Epithelial cell of proximal tubule (primary cell): ENCODE measurements at places on chromosomes 5 and 9. TPM values are rescaled to one million over a fixed set of nuclear protein-coding genes. Genes with fewer than 3 reads are reported as not detected.
A peak's percentile ranks its signal among the peaks of the same experiment; 100 is the strongest.

- DNase-seq = no peak
Measured at GRCh38 chr5:36624277-36624676, 17.9 kb downstream of the SLC1A3 start.

The ZFP37 gene
- total RNA-seq = 0.58 and 0.94 TPM in 2 replicates

The SLC6A19 gene
- total RNA-seq = not detected in 2 replicates

GRCh38 chr5:179269781-179270543, 75.3 kb downstream of the ADAMTS2 start:
- no peak for DNase-seq

- no peak for DNase-seq
Measured at GRCh38 chr5:16178745-16179372, 732 bp downstream of the MARCHF11 start.

DNA sequence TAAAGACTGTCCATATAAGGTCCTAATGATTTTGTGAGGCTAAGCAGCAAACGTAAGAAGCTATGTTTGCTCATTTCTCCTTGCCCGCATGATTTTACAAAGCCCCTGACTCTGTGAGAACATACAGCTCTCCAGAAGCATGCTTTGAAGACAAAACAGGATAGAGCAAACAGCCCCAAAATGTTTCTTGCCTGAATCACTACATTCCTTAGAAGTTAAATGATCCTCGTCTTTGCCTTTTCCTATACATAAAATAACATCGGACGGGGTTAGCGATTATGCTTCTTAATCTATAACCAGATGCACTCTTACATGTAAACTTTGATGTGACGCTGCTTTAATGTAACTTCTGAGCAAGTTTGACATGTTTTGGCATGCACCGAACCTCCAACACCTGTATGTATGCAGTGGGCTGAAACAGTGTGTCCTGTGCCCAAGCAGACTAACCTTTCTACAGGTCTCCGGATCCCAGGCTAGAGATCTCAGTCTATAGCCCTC, 353.7 kb downstream of the CETN3 start:
- no peak for DNase-seq

- no peak for DNase-seq
Measured at GRCh38 chr5:110019119-110019518, 329.4 kb downstream of the MAN2A1 start.

DNA sequence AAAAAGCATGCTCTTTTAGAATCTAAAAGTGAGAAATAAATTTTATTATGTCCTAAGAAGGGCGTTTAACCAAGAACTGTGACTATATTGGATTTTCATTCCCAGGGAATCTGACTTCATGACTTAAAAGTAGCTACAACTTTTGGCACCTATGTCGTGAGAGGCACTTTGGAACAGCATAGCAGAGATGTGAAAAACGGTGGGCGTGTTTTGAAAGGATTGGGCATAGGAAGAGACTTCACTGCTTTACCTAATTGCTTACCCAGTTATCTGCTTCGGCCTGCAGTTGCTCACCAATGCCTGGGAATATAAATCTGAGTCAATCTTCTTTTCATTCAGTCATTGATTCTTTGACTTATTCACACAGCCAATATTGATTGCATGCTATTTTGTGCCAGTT, 363.4 kb downstream of the DNAH5 start:
- DNase-seq = no peak

The FGF18 gene
- total RNA-seq = not detected in 2 replicates

DNA sequence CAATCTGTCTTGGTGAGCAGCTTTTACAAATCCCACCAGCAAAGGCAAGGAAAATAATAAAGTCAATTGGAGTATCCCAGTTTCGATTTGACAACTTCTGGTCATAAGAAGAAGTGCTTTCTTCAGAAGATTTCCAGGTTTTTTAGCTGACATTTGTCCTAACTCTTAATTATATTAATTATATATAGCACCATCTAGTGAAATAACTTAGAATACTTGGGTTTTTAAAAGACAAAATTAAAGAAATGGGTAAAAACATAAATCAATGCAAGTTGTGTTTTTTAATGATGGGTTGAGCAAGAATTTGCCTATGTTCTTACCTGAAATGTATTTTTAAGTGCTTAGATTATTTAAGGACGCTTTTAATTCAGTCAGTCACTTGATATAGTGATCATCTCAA, 421.8 kb downstream of the ACTL7B start:
- DNase-seq = no peak

The QRFP gene
- total RNA-seq = not detected in 2 replicates

GRCh38 chr9:21690561-21690960, 111.9 kb upstream of the MTAP start:
- no peak for DNase-seq

The HAVCR1 gene
- total RNA-seq = 11.4 and 25.8 TPM in 2 replicates

- DNase-seq = peak; percentile 74
Measured at GRCh38 chr5:144484124-144484897, 313.6 kb downstream of the KCTD16 start.

The SLC25A2 gene
- 0.29 TPM in 1 of 2 replicates, not detected in the other for total RNA-seq

The C5orf34 gene
- total RNA-seq = 3.6 and 6.9 TPM in 2 replicates

The NTRK2 gene
- total RNA-seq = 0.14 and 0.46 TPM in 2 replicates

DNA sequence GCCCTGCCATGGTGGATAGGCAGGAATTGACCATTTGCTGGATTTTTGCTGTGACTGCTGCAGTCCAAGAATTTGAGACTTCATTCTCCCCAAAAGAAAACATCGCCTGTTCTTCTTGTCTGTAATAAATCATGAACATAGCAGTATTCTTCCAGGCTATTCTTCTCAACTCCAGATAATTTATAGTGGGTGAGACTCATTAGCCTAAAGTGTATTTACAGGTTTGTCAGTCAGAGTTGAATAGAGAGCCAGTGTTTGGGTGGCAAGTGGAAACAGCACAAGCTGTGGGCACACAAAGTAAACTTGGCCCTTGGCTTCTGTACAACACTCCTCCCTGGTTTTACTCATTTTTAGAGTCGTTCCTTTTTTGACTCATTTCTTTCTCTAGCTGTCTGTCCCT, 128.2 kb upstream of the VCAN start:
- DNase-seq = no peak

DNA sequence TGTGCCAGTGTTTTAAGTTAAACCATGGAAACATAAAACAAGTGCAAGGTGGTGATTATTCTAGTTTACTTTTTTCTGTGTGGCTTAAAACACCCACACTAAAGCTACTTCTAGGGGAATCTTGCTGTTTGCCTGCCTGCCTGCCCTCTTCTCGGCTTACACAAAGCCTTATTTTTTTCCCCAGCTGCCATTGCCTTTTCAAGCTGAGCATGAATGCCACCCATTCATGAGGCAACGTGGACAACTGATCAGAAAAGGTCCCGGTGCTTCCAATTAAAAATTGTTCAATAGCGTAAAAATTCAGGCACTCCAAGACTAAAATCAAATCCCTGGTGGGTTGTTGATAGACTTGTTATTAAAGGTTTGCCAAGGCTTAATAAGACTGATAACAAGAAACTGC, 401.4 kb downstream of the TMEM161B start:
- no peak for DNase-seq

The NMUR2 gene
- total RNA-seq = 0.22 TPM in 1 of 2 replicates, not detected in the other

The PCDHA11 gene
- not detected in 2 replicates for total RNA-seq

- peak; percentile 60 for DNase-seq
Measured at GRCh38 chr5:133245191-133246052, 193.6 kb downstream of the HSPA4 start.

- DNase-seq = no peak
Measured at GRCh38 chr9:83070261-83070660, 7.3 kb upstream of the RASEF start.

GRCh38 chr9:85223506-85224125, 518.1 kb downstream of the AGTPBP1 start:
- DNase-seq = no peak

GRCh38 chr5:68021227-68021626, 194.3 kb upstream of the PIK3R1 start:
- no peak for DNase-seq

DNA sequence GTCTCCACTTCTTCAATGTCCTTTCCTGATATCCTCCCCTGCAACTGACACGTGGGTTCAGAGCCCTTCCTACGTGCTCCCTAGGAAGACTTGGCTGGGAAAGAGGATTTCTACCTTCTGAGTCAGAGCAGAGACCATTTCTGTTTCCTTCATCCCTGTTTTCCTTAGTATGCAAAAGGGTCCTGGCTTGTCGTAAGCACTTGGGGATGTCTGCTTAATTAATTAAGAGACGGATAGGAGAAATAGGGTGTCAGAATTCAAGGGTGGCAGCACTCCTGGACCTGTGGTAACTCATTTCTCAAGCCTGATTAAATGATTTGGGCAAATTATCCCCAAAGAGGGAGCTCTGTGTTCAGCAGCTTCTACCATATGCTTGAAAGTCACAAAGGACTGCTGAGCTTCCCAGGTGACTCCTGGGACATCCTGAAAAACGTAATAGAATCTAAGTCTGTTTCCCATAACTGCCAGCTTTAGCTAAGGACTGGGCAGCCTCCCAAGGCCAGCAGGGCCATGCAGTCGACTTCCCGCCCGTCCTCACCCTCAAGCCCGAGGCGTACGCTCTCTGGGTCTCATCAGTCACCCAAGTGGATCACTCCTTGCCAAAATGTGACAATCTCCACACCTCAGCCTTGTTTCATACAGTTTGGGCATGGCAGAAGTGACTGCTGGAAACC, 20.5 kb downstream of the ABCA1 start:
- DNase-seq = no peak

DNA sequence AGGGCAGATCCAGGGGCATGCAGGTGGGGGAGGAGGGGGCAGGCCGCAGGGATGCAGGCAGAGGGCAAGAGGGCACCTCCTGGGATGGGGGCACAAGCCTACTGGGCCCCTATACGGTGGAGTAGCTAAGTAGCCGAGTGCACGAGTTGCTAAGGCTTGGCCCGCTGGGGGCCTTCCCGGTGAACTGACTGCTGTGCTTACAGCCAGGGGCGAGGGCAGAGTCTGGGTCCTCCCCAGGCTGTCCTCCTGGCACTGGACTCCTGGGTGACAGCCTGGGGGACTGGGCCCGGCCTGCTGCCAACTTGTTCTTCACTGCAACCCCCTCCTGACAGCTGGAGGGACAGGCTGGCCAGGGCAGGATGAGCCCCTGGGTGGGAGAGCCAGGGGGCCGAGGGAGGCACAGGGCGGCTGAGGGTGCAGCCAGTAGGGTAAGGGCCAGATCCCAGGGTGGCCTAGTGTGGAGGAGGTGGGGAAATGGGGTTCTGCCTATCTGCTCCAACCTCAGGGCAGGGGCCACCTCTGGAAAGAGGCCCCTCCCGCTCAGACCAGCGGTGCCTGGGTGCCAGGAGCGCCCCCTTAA, 1.7 kb upstream of the EGFL7 start:
- DNase-seq = no peak

The NRARP gene
- 2.2 and 4.9 TPM in 2 replicates for total RNA-seq

The TAF11L12 gene
- not detected in 2 replicates for total RNA-seq

GRCh38 chr5:32934529-32934928, 223.4 kb downstream of the NPR3 start:
- no peak for DNase-seq

- no peak for DNase-seq
Measured at GRCh38 chr9:73039271-73040263, 86.7 kb upstream of the ALDH1A1 start.

- DNase-seq = no peak
Measured at GRCh38 chr9:89482901-89483361, 15.0 kb downstream of the SEMA4D start.

The ACTBL2 gene
- total RNA-seq = 2.2 and 2.3 TPM in 2 replicates

- peak; percentile 10 for DNase-seq
Measured at GRCh38 chr9:85064811-85065371, 395.4 kb downstream of the NTRK2 start.

The FBP1 gene
- total RNA-seq = 1.6 and 2.9 TPM in 2 replicates

- DNase-seq = no peak
Measured at GRCh38 chr9:20630241-20630943, 8.1 kb upstream of the MLLT3 start.

DNA sequence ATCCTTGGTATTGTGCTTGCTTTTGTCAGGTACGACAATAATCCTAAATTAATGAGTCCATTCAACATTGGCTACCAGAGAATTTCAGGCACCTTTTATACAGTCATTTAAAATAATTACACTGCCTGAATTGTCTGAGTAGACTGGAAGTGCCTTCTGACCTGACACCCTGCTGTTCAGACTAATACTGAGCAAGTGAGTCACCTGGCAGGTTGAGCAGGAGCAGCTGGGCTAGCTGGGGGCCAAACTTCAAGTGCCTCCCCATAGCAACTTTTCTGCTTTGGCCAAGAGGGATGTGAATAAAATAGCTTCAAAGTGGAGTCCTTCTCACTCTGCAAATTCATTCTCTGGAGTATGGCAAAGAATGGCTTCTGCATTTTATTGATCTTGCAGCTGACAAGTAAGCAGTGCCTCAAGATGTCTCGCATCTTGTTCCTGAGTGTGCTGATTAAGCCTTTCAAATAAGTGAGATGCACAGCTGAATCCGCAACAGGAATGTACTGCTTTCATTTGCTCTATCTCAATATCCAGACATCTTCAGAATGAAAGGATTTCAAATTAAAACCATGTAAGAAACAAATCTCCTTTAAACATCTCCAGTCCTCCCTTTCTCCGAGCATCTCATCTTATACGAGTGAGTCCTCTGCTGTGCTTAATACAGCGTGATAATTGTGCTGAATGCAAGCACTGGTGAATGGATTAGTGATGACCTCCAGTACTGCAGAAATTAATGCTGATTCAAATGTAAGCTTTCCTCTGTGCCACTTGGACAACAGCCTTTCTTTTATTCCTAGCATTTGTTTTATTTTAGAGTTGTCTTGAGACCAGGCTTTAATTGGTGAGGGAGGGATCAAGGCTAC, 271.2 kb downstream of the EDIL3 start:
- no peak for DNase-seq

GRCh38 chr5:147382776-147383175, 127.1 kb downstream of the DPYSL3 start:
- no peak for DNase-seq

GRCh38 chr9:20441711-20442423, 180.4 kb downstream of the MLLT3 start:
- no peak for DNase-seq
